ENCODE measurements at places on chromosomes 2 and 18.

DNA sequence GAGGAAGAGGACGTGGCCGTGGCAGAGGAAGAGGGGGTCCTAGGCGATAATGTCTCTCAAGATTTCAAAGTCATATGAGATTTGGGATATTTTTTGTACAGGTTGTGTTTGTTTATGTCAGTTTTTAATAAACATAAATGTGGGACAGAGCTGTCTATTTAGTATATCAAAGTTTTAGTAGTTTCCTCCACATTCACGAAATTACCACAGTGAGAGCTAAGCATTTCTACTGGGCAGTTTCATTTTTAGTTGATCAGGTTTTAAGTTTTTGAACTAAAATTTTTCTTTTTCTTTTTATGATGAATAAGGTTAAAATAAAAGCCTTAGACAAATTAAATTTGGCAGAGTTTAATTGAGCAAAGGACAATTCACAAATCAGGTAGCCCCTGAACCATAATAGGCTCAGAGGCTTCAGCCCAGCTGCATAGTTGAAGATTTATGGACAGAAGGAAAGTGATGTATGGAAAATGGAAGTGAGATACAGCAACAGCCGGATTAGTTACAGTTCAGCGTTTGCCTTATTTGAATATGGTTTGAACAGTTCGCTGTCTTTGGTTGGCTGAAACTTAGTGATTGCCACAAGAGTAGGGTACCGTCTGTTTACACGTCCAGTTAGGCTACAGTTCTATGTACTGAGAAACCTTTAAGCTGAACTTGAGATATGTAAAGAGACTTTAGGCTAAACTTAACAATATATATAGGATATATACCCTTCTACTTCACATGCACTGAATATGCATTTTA lies 17.1 kb downstream of the SNRPD1 start:
- DNase-seq, result no peak

GRCh38 chr2:62200868-62201267 lies 5.0 kb downstream of the B3GNT2 start:
- no peak for DNase-seq

- no peak for DNase-seq
Measured at GRCh38 chr2:203718087-203718486, 11.6 kb downstream of the CD28 start.

GRCh38 chr2:172395503-172395902 lies 31.9 kb upstream of the ITGA6 start:
- no peak for DNase-seq

GRCh38 chr2:174662859-174663258 lies 65.3 kb upstream of the WIPF1 start:
- no peak for DNase-seq
